ENCODE measurements at places on chromosomes 13 and 19.
A peak's percentile ranks its signal among the peaks of the same experiment; 100 is the strongest.

DNA sequence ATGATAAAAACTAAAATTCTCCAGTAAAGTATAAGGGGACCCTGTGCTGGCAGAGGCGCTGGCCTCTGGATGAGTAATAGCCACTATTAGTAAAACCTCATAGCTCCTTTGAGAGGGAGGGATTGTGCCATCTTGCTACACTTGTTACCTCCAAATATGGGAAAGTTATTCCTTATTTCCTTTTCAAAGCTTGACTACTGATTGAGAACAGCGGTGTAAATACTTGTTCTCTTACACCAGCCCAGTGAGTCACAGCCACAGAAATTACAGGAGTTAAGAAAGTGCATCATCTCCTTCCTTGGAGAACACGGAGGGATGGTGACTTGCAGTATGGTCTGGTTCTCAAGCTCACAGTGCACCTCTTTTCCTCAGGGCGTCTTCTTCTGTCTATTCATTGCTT is 379.0 kb downstream of the EFNB2 start:
- DNase-seq = peak; percentile 97

DNA sequence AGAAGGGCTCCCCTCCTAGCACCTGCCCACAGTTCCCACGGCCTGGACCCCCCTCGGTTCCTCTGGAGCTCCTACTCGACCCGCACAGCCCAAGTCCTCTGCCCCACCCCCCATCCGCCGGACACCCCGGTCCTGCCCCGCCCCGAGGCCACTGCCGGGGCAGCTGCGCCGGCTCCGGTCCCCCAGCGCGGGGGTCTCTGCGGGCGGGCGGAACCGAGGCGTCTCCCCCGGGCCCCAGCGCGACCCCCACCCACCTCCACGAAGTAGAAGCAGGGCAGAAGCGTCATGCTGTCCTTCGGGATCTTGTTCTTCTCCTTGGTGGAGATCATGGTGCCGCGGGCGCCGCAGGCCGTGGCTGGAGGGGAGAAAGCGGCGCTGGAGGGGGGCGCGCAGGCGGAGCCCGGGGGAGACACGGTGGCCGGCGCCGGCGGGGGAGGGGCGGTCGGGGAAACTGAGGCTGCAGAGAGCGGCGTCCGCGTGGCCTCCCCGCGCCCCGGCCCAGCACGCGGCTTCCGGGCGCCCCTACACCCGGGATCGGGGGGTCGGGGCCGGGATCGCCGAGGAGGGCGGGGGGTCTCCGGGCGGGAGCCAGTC is 427 bp downstream of the PLPPR3 start:
- DNase-seq = no peak

GRCh38 chr13:31797154-31797775 is 57.9 kb downstream of the RXFP2 start:
- DNase-seq = peak; percentile 54

DNA sequence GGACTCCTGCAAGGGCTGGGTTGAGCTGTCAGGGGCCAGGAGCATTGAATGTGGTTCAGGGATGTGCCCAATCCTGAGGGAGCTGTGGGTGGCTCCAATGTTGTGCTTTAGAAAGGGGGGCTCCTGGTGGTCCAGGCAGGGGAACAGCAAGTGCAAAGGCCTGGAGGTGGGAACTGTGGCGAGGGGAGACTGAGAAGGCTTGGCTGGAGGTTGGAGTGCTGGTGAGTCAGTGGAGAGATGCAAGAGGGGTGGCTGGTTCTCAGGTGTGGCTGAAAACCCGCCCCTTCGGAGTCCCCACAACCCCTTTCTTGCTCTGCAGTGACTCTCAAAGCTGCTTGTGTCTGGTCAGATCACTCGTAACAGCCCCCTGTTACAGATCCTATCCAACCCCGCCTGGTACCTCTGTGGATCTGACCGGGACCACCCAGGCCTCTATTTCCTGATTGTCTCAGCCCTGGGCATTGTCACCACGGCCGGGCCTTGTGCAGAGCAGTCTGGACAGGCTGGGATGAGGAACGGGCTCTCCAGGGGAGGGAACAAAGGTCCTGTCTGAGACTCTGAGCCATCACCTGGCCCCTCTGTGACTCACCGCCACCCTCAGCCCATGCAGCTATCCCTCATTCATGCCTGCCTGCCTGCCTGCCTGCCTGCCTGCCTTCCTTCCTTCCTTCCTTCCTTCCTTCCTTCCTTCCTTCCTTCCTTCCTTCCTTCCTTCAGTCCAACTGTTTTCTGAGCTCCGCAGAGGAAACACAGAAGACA is 1.4 kb upstream of the KCNN1 start:
- DNase-seq = no peak

DNA sequence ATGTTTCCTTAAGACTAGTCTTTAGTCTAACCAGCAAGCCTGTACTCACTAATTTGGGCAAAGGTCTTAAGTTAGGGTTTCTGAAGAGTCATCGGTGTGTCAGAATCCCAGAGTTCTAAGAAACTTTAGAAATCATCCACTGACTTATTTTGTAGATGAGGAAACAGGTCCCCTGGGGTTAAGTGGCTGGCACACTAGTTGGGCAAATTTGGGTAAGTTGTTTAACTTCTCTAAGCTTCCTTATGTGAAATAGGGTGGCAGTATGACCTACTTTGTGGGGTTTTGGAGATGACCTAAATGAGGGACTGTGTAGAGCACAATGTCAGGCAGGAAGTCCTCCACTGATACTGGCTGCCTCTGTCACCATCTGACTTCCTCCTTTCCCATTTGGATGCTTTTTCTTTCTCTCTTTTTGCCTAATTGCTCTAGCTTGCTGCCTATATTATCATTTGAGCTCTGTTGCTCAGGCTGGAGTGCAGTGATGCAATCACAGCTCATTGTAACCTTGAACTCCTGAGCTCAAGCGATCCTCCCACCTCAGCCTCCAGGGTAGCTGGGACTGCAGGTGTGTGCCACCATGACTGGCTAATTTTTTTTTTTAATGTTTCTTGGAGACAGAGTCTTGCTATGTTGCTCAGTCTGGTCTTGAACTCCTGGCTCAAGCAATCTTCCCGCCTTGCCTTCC is 2.3 kb downstream of the ADGRE3 start:
- DNase-seq = no peak

GRCh38 chr13:23349161-23349897 is 84.2 kb downstream of the SACS start:
- DNase-seq = no peak

DNA sequence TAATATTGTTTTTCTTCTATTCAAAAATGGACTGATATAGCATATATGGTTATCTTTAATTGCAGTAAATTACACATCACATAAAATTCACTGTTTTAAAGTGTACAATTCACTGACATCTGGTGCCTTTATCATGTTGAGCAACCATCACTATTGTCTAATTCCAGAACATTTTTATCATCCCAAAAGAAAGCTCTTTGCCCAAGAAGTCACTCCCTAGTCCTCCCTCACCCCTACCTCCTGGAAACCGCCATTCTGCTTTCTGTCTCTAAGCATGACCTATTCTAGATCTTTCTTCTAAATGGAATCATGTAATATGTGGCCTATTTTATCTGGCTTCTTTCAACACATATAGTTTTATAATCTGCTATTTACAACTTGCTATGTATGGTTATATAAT is 525.6 kb downstream of the DCT start:
- DNase-seq = no peak

GRCh38 chr13:84563611-84564010 is 681.3 kb upstream of the SLITRK1 start:
- DNase-seq = no peak

DNA sequence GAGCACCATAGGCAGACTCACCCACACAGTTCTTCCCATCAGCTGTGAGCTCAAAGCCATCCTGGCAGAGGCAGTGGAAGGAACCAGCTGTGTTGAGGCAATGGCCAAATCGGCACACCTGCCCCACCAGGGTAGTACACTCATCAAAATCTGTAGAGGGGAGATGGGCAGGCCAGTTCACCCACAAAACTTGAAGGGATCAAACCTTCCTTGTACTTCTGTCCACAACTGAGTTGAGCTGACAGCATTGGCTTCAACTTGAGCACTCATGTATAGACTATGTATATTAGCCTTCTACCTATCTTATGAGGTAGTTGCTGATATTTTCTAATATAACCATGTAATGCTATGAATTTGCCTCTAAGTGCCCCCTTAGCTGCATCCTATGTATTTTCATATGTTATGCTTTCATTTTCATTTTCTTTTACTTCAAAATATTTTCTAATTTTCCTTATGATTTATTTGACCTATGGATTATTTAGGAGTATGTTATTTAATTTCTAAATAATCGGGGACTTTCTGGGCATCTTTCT is 42.9 kb downstream of the CCL25 start:
- DNase-seq = no peak

DNA sequence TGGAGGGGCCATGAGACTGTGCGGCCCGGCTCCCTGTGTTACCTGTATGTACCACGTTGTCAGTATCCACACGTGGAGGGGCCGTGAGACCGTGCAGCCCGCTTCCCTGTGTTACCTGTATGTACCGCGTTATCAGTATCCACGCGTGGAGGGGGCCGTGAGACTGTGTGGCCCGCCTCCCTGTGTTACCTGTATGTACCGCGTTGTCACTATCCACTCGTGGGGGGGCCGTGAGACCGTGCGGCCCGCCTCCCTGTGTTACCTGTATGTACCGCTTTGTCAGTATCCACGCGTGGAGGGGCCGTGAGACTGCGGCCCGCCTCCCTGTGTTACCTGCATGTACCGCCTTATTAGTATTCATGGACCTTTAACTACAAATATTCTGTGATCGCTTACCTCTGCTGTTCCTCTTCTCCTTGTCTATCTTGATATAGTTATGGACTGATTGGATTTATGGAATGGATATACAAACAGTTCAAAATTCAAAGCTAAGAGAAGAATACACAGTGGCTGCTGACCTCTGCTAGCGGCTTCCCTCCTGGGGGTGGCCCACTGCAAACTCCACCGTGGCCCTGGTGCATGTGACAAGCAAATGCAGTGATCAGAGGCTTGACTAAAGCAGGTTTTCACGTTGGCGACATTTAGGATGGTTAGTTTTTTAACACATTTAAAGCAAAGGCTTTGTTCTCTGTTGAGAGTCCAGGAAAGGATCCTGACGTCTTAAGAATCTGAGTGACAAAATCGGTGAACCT is 38.7 kb downstream of the ATP11A start:
- DNase-seq = no peak

GRCh38 chr19:15108145-15108844 is 1.1 kb downstream of the SYDE1 start:
- DNase-seq = peak; percentile 12

GRCh38 chr19:17448131-17448967 is at the start of gene TMEM221:
TSS of gene TMEM221 (minus strand) at chr19:17448668. CDS start at chr19:17448462, 206 bp downstream.
- DNase-seq = no peak

All from MCF 10A (cell line).